ENCODE measurements at places on chromosomes 2 and 18. TPM values are rescaled to one million over a fixed set of nuclear protein-coding genes. Genes with fewer than 3 reads are reported as not detected.

The SERPINB13 gene
- total RNA-seq, result 0.55 TPM

The GATA6 gene
- 194 TPM for total RNA-seq

- H3K36me3 ChIP-seq, result no peaks in the 10 kb centered on the region
- DNase-seq, result no peak
- H3K4me3 ChIP-seq, result no peak overlapping the region
- no peak overlapping the region for H3K27ac ChIP-seq
- no peaks in the 10 kb centered on the region for H3K4me1 ChIP-seq
These were observed 36.4 kb upstream of the PHLPP1 start for GRCh38 chr18:62678847-62679485.

DNA sequence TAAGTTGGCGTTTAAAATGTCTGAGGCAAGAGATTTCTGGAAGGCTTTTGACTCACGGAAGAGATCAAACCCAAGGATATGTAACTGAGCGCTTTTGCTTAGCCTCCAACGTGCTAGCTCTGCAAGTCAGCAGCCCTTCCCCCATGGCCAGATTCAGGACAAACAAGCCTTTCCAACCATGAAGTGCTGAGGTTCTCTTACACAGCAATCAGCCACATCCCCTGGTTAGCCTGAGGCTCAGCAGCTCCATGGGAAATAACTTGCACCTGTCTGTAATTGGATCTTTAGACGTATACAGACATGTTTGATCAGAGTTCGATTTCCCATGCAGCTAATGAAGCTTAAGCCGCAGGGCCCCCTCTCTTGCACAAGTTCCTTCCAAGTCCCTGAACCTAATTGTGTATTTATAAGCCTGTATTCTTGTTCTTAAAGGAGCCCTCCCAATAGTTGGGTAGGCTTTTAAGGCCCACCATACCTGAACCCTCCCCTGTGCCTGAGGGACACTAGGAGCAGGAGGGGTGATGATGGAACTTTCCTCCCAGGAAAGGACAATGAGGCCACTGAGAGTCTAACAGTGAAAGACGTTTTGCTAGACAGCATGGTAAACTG, 2.1 kb upstream of the TMEM131 start:
- no peak overlapping the region for H3K27ac ChIP-seq
- no peak overlapping the region for H3K4me3 ChIP-seq
- H3K27me3 ChIP-seq, result no peaks in the 10 kb centered on the region
- no peaks in the 10 kb centered on the region for H3K36me3 ChIP-seq
- peaks cover 24% of the 10 kb centered on the region for H3K4me1 ChIP-seq
